ENCODE measurements at places on chromosomes 3 and 15. TPM values are rescaled to one million over a fixed set of nuclear protein-coding genes. Genes with fewer than 3 reads are reported as not detected.
A peak's percentile ranks its signal among the peaks of the same experiment; 100 is the strongest.

GRCh38 chr3:136277115-136277514 is 27.0 kb downstream of the PCCB start:
- DNase-seq = no peak

DNA sequence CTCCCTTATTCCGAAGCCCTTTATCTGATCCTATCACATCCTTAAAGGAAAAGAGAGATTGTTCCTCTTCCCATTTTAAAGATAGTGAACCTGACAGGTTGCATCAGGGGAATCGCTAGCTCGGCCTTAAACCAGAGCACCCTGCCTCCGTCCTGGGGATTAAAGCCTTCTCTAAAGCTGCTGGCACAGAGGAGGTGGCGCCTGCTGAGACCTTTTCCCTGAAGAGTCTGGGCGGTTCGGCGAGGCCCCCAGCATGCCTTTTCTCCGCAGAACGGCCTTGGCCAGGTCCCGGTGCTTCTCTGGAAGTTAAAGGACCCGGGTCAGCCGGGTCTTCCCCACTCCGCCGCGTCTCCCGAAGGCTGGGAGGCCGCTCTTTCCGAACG is 593 bp downstream of the FAM219B start:
- DNase-seq = no peak

GRCh38 chr3:185153171-185153771 is 411 bp upstream of the C3orf70 start:
- DNase-seq = no peak

DNA sequence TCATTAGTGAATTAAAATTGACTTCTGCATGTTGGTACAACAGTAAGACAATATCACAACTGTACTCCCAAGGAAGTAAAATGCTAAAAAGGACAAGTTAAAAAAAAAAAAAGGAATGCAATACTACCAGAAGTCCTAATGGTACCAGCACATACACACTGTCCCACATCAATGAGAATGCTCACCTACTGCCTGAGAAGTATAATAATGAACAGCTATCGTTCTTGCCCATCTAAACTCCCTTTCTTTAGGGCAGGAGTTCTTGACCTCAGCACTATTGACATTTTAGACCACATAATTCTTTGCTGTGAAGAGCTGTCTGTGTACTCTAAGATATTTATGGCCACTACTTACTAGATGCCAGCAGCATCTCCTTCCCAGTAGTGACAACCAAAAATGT is 651.7 kb downstream of the FHIT start:
- no peak for DNase-seq

GRCh38 chr3:71680603-71681002 is 44.6 kb downstream of the EIF4E3 start:
- DNase-seq = no peak

GRCh38 chr15:60720493-60721256 is 241.7 kb upstream of the ICE2 start:
- no peak for DNase-seq

GRCh38 chr3:35929158-35929557 is 289.8 kb downstream of the ARPP21 start:
- DNase-seq = no peak

- no peak for DNase-seq
Measured at GRCh38 chr15:80803580-80804525, 24.7 kb downstream of the CEMIP start.

- no peak for DNase-seq
Measured at GRCh38 chr3:181932039-181932438, 220.3 kb downstream of the SOX2 start.

DNA sequence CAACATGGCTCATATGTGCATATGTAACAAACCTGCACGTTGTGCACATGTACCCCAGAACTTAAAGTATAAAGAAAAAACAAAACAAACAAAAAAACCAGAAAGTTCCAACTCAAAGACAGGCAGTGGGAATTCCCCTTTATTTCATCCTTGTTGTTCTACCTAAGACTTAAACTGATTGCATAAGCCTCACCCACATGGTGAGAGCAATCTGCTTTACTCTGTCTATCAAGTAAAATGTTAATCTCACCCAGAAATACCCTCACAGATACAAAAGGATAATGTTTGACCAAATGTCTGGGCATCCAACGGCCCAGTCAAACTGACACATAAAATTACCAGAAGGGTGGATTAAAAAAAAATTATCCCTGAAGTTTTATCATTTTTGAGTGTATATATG is 190.9 kb upstream of the PLSCR5 start:
- no peak for DNase-seq

- no peak for DNase-seq
Measured at GRCh38 chr3:139933766-139934165, 1.2 kb upstream of the CLSTN2 start.

DNA sequence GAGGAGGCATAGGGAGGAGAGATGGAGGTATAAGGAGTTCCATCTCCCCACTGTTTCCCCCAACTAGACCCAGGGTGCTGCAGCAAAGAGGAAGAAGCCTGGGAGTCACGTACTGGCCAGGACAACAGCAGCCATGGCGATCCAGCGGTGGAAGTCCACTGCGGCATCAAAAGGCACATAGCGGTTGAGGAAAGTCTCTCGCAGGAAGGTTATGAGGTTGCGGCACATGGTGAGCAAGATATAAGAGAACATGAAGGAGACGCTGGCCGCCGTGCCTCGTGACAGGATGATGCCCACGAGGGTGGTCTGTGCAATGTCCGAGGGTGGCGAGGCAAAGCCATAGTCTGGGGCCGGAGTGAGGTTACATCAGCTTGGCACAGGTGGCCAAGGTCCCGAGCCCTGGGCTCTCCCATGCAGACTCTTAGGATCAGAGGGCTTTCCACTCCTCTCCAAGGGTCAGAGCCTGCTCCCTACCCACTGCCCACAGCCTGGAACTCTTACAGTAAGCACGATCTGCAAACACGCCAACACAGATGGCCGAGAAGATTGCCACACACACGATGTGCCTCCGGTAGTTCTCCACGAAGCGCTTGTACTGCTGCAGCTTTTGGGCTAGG is 14.3 kb downstream of the DUOX2 start:
- DNase-seq = no peak

DNA sequence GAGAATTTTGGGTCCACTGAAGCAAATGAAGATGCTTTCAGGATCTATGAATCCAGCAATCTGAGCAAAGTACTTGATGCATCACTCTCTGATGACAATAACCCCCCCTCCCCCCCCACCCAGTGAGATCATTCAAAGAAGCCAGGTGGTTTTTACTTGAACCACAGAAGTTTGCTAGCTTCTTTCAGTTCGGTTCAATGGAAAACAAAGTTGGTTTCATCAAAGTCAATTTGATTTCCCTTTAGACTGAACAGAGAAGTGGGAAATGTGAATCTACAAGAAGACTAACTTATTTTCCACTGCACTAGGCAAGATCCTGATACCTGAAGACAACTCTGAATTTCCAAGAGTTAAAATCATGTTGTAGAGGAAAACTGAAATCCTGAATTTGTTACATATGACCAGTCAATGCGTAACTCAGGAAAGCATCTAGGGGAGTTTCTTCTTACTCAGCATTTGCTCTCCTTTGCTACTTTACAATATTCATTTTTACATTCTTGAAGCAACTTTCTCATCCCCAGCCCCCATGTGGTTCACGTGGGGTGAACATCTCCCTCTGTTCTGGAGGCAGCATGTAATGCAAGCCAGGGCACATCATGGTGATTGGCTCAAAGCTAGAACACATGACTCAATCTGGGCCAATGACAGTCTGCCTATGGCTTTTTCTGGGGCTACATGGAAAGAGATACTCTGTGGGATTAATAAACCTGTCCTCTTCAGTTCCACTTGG is 572.6 kb downstream of the FOXP1 start:
- DNase-seq = no peak

DNA sequence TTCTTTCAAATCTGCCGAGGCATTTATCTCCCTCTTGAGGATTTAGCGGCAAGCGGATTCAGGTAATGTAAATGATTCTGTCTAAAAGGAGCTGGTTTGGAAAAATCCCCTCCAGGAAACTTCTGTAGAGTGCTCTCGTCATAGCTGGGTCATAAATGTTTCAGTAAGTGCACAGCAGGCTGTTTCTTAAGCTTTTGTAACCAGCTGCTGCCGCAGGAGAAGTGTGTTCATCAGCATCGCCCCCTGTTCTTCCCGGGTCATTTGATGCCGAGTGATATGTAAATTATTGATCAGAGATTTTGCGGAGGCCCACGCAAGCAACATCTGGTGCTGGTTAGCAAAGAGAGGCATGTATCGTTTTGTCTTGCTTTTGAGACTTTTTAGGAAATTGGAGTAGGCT is 53.1 kb downstream of the DNASE1L3 start:
- no peak for DNase-seq

GRCh38 chr3:150885535-150885934 is 19.7 kb downstream of the MINDY4B start:
- no peak for DNase-seq

GRCh38 chr3:43874731-43875130 is 184.0 kb downstream of the ABHD5 start:
- DNase-seq = no peak

DNA sequence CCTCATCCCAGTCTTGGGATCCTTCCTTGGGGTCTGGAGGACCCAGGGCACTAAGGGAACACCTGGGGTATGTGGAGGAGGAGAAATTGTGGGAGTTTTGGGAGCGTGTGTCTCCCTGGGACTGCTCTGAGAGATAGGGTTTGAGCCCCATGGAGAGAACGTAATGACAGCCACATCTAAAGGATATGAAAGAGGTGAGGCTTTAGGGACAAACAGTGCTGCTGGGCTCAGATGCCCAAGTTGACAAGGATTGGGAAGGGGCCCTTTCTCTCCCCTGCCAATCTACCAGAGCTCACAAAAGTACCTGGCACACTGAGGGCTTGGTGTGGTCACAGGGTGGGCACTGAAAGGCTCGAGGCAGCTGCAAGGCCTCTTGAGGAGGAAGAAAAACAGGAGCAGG is 13.3 kb upstream of the STARD5 start:
- no peak for DNase-seq

GRCh38 chr3:111904376-111905241 is 45.5 kb downstream of the PHLDB2 start:
- no peak for DNase-seq

GRCh38 chr3:126522363-126522788 is 1.6 kb upstream of the CHST13 start:
- peak; percentile 37 for DNase-seq

DNA sequence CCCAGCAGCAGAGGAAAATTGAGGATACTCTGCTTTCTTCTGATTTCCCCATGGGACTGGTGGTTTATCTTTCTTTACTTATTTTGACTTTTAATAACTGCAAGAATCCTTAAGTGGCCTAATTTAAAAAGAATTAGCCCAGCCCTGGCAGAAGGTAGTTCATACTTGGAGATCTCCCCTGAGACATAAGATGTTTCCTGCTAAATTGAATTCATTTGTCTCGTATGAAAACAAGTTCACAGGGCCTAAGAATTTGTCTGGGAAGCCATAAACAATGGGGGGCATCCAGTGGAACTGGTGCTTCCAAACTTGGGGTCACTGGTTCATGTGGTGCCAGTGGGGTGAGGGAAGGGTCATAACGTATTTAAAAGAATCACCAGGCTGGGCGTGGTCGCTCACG is 283.1 kb upstream of the RASGRP1 start:
- DNase-seq = no peak

GRCh38 chr3:45320986-45321385 is 67.4 kb upstream of the LARS2 start:
- no peak for DNase-seq

- DNase-seq = peak; percentile 62
Measured at GRCh38 chr3:187922704-187923416, 177.6 kb upstream of the BCL6 start.

GRCh38 chr15:69648212-69648611 is 195.6 kb downstream of the RPLP1 start:
- peak; percentile 44 for DNase-seq

DNA sequence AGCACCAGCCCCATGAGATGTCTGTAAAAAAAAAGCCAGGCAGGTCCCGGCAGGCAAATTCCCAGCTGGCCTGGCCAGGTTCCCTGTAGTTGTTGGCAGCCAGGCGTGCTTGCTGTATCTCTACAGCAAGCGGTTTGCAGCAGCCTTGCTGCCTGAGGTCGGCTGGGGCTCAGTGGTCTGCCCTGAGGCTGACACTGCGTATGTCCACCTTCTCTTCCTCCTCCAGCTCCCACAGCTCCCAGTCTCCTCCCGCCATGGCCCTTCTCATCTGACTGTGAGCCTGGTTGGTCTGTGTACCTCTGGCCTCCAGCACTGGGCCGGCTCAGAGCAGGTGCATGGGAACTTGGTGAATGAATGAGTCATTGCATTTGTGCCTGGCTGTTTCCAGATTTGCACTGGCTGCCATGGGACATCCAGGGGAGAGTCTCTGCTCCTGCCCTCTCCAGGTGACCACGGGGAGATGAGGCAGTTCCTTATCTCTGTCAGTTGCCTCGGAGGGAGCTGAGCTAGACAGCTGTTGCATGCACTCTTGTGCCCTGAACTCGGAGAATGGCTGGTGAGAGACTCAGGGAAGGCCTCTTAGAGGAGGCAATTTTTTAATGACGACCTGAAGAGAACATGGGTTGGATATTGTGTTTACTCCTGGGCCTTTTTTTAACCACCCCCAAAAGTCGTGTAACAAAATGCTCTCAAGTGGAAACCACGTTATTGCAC is 43.0 kb downstream of the SPSB4 start:
- peak; percentile 54 for DNase-seq

- no peak for DNase-seq
Measured at GRCh38 chr15:65937054-65937453, 67.8 kb downstream of the RAB11A start.

GRCh38 chr15:99925661-99926461 is 192.6 kb upstream of the LYSMD4 start:
- peak; percentile 79 for DNase-seq

- no peak for DNase-seq
Measured at GRCh38 chr15:57038040-57038439, 119.6 kb downstream of the TCF12 start.

GRCh38 chr3:64878362-64878761 is 190.6 kb upstream of the ADAMTS9 start:
- DNase-seq = no peak

DNA sequence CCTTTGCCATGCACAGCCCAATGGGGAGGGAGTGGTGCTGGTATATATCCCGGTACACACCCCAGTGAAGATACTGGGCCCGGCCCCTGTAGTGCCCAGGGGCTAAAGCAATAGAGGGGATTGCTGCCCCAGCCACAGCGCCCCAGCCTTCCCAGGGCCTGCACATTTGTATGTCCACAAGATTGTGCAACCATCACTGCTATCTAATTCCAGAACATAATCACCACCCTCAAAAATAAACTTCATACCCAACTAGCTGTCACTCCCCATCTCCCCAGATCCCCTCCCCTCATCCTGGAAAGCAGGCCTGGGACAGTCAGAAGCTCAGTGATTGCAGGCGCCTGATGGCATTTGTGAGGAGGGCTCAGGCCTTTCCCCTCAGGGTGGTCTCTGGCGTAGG is 13.5 kb downstream of the GNAI2 start:
- DNase-seq = no peak

GRCh38 chr3:182258538-182259177 is 534.6 kb upstream of the ATP11B start:
- DNase-seq = peak; percentile 39

- DNase-seq = no peak
Measured at GRCh38 chr3:126337980-126338651, 19.1 kb downstream of the KLF15 start.

GJD2 gene
- 6.4 TPM for polyA plus RNA-seq

SLMAP gene
- 71.2 TPM for polyA plus RNA-seq

ENTPD3 gene
- polyA plus RNA-seq = 0.71 TPM

PXK gene
- polyA plus RNA-seq = 29.3 TPM

C3orf18 gene
- 15.4 TPM for polyA plus RNA-seq

ZMYND10 gene
- polyA plus RNA-seq = 0.60 TPM

POC1A gene
- 5.4 TPM for polyA plus RNA-seq

DISP2 gene
- polyA plus RNA-seq = 0.25 TPM

SIDT1 gene
- 1.8 TPM for polyA plus RNA-seq

DPPA4 gene
- polyA plus RNA-seq = 1.3 TPM

ILDR1 gene
- polyA plus RNA-seq = 0.31 TPM

OIP5 gene
- 3.1 TPM for polyA plus RNA-seq

KLHL40 gene
- 92.5 TPM for polyA plus RNA-seq

MCTP2 gene
- polyA plus RNA-seq = 0.48 TPM

GMNC gene
- 0.14 TPM for polyA plus RNA-seq

C3orf22 gene
- polyA plus RNA-seq = not detected
